ENCODE measurements at places on chromosomes 12 and 14.

- no peak for DNase-seq
These were observed 16.2 kb downstream of the ESRRB start for GRCh38 chr14:76391981-76392690.

- DNase-seq = no peak
These were observed 293.2 kb downstream of the FOXN3 start for GRCh38 chr14:89123851-89124250.

GRCh38 chr12:106274575-106275121 lies 26.8 kb upstream of the CKAP4 start:
- DNase-seq = no peak

GRCh38 chr14:61460718-61461611 lies 139.6 kb downstream of the PRKCH start:
- no peak for DNase-seq

DNA sequence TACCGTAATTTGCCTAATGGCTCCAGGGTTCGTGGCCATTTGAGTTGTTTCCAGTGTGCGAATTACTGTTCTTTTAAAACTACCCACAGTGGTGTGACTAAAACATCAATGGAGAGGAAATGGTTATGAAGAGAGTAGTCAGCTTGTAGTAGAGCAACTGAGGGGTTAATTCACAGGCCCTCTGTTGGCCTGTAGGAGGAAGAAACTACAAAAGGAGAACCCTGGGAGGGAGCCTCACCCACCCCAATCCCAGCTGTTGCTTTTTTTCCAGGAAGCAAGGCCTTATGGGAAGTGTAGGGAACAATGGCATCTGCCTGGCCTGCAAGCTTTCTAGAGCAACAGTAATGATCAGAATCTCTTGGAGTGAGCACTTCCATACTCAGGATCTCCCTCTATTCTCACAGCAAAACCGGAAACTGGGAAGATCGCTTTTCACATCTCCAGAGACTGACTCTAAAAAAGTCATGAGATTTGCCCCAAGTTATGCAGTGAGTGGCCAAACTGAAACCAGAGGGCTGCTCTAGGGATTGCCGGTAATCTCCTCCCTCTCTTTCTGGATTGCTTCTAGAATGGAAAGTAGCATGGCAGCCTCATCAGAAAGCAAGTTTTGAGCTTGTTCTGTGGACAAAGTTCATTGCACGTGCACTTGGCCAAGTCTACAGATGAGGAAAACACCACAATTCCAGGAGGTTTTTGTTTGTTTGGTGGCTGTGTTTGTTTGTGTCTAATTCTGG lies 125.3 kb upstream of the PWP1 start:
- no peak for DNase-seq

DNA sequence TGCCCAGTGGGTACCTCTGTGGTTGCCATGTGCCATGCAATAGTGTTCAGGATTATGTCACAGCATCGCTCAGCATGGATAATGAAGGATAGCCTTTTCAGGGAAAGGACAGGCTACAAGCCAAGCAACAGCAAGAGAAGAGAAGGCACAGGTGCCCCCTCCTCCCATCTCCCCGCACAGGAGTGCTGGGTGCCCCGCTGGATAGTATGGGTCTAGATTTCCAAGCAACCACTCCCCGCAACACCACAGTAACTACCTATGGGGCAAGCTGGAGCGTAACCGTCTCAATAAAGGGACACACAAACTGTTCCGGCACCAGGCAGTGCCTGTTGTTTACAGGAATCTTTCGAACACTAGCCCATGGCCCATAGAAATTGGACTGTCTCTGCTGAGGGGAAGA lies 222.2 kb downstream of the ITPR2 start:
- no peak for DNase-seq

- DNase-seq = no peak
These were observed 156.5 kb downstream of the EPS8 start for GRCh38 chr12:15632708-15633107.

- DNase-seq = no peak
These were observed 393.8 kb downstream of the NPAS3 start for GRCh38 chr14:33332497-33332896.

- DNase-seq = no peak
These were observed 90.4 kb upstream of the DYNC1H1 start for GRCh38 chr14:101873991-101874390.

GRCh38 chr12:15469356-15469755 lies 147.0 kb downstream of the PTPRO start:
- no peak for DNase-seq

- no peak for DNase-seq
These were observed 64.6 kb downstream of the C14orf132 start for GRCh38 chr14:96103560-96104460.

DNA sequence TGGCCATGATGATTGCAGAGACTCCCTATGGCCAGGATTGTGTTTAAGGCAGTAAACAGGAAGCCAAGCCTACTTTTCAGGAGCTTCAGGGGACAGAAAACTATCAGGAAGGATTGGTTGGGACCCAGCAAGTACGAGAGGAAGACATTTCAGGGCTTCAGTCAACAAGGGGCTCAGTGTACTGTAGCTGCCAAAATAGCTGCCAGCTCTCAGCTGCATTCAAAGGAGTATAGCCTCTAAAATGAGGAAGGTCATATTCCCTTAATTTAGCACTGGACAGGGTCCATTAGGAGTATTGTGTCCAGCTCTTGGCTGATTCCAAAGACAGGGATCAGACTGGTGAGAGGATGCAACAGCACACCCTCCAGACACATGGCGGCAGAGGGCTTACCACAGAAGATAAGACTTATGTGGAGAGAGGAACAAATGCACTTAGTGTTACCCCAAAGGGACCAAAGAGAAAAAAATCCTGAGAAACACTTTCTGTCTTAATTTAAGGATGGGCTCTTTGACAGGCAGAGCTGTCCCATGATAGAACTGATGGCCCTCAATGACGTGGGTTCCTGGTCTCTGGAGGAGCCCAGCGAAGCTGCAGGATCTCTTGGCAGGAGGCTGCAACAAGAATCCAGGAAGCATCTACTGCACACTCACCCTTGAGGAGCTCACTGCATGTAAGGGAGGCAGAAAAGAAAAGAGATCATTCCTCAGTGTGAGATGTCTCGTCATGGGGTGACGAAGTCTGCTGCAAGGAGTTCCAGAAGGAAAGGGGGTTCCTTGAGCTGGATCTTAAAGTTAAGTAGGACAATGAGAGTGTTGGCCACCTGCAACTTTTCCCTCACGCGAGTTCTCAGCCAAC lies 14.8 kb downstream of the BDKRB1 start:
- DNase-seq = no peak

DNA sequence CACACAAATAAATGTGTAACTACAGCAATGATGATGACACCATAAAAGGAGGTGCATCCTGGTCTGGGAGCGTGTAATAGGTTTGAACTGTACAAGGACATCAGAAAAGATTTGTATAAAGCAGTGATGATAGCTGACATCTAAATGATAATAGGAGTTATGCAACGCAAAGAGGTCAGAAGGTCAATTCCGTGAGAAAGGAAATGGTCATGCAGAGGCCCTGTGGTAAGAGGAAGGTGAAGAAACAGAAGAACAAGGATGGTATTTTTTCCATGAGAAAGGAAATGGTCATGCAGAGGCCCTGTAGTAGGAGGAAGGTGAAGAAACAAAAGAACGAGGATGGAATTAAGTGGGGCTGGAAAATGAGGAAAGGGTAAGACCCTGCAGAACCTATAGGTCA lies 106.7 kb upstream of the TMPO start:
- DNase-seq = no peak

DNA sequence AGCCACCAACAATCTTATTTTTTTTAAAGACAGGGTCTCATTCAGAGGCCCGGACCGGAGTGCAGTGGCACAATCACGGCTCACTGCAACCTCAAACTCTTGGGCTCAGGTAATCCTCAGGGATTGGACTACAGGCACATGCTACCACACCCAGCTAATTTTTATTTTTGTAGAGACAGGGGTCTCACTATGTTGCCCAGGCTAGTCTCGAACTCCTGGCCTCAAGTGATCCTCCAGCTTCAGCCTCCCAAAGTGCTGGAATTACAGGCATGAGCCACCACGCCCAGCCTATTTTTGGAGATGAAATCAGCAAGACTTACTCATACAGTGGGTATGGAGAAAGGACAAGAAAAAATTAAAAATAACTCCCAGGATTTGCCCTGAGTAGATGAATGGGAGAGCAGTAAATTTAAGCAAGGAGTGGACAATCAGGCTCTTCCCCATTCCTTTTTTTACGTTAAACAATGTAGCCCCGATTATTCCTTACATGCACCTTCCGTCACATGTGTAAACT lies 13.2 kb downstream of the FMNL3 start:
- no peak for DNase-seq

DNA sequence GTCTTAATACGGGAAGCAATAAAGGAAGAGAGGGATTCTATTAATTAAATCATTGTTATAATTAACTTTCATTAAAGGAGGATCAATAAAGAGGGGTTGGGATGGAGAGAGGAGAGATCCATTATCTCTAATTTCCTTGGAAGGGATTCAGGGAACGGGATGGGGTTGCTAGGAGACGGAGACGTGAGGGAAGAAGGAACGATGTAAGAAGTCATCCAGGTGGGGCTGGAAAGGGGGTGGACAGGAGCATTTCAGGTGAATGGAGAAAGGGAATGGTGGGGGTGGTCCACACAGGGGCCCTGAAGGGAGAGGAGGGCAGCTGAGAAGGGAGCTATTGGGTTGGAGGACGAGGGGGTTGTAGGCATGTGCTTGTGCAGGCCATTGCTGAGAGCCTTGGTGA lies 17.2 kb downstream of the CALCOCO1 start:
- DNase-seq = no peak

DNA sequence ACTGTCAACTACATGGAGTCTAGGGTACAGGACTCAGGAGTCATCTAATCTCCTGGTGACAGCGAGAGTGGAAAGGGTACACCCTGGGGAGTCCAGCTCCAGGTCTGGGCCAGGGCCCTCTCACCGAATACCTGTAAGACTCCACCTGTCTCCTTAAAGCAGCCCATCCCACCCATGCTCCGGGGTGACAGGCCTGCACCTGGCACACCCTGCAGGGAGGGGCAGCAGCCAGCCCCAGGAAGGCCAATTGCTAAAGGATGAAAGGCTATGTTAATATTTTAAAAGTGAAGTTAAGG lies 45.5 kb downstream of the STX2 start:
- no peak for DNase-seq

DNA sequence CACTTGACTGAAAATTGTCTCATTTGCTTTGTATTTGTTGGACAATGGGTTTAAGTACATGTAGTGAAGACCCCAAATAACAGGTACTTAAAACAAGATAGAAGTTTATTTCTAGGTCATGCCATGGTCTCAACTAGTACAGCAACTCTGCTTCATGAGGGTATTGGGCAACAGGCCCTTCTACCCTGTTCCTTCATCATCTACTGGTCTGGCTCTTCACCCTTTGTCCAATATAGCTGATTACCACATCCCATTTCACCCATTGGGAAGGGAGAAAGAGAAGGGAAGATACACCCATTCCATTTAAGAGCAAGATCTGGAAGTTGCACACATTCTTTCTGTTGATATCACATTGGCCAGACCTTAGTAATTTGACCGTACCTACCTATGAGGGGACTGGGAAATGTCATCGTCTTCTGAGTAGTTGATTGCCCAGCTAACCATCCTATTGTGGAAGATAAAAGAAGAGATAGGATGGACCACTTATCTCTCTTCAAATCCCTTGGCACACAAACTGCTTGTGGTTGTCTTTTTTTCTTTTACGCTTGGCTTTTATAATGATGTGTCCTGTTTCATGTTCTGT lies 104.6 kb downstream of the DIP2B start:
- DNase-seq = no peak

- DNase-seq = no peak
These were observed 4.5 kb downstream of the E2F7 start for GRCh38 chr12:77060883-77061240.

GRCh38 chr12:66272650-66273049 lies 29.6 kb upstream of the HELB start:
- no peak for DNase-seq

- no peak for DNase-seq
These were observed 369.7 kb downstream of the ALG10 start for GRCh38 chr12:34391771-34392581.

DNA sequence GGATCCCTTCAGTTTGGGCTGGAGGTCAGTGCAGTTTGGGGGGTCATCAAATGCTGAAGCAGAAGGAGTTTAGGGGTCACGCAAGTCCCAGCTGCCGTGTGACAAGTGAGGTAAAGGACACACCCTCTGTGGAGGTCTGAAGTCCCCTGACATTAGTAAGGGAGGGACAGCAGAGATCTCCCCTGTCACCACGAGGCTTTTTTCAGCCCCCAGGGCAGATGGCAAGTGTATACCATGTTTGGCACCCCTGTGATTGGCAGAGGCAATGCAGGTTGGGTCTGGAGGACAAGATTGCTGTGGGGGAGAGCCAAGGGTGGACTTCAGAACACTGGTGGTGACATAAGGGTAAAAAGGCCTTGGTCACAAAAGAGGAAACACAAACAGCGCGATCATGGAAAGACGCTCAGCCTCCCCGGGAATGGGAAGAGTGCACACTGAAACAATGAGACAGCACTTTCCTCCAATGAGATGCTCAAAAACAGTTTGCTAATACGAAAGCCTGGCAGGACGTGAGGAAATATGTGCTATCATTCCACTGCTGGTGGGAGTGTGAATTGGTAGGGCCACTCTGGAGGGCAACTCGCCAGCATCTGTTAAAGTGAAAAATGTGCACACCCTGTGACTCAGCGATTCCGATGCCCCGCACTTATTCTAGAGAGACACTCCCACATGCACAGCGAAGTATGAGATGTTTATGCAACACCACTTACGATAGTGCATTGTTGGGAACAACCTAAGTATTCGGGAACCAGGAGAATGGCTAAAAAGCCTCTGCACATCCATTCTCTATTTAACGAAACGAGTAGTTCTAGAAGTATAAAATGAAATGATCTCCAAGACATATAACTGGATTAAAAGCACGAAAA lies 14.4 kb upstream of the CD27 start:
- DNase-seq = no peak

- no peak for DNase-seq
These were observed 6.7 kb downstream of the BBS10 start for GRCh38 chr12:76341436-76342030.

DNA sequence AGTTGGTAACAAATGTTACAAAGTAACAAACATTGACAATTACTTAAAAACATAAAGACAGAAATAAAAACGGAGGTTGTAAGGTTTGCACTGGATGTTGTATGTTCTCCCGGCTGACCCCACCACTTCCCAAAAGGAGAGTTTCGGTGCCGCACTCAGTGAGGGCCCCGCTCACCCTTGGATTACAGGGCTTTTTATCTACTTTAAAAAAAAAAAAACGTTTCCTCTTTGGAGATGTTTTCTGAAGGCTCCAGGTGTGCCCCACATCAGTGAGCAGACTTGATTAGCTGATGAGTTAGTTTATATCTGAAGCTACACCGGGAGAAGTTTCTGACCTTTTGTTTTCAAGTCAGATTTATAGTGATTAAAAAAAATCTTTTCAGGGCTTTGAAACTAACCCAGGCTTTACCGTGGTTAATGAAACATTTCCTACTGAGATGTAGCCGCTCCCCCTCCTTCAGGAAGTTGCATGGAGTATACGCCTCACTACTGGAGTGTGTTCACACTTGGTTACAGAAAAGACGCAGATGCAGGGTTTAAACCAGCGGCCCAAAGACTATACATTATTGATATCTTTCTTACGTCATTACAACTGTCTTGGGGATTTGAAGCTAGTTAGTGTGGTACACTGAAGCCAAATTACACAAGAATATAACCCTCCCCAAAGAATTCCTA lies 38.0 kb upstream of the BCL7A start:
- DNase-seq = no peak

All from stimulated activated CD8-positive, alpha-beta memory T cell treated with anti-CD3 and anti-CD28 coated beads, Interleukin-4, amount 100 ng/mL, for 24 hours (primary cell).